ENCODE measurements at places on chromosomes 1 and 21.
A peak's percentile ranks its signal among the peaks of the same experiment; 100 is the strongest.

DNA sequence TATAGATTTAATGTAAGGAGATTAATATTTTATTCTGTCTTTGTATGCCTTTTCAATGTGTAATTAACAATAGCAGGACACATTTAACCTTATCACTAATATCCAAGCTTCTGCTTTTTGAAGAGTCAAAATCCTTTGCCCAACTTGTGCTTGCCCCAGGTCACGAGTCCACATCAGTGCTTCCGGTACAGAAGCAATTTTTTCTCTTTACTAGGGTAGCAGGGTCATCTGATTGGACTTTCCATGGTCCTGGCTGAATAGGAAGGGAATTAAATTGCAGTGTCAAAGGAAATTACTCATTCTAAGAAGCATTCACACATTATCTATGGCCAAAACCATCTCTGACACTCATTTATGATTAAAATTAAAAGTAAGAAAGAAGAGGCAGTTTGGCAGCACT lies 460.5 kb upstream of the ADGRL2 start:
- no peak for DNase-seq

DNA sequence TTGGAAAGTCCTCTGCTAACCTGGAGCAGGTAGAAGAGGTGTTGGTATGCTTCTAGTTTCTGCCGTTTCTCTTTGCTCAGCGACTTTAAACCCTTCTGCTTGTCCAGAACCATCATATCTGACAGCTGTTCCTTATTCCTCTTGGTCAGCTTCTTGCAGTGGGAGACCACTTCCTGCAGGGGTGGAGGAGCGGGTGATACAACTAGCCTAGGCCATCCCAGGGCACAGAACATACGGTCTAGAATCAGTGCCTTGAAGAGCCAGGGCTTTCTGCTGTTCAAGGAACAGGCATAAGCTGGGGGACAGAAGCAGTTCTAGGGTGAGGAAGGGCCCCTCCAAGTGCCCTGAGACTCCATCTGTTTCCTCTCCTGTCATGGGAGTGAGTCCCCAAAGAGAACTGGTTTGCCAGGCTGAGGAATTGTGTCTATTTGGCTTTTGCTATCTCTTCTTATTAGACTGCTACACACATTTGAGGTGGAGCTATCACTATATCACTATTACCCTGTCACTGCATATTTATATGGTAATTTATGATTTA lies 32.5 kb downstream of the IQGAP3 start:
- DNase-seq, result no peak

DNA sequence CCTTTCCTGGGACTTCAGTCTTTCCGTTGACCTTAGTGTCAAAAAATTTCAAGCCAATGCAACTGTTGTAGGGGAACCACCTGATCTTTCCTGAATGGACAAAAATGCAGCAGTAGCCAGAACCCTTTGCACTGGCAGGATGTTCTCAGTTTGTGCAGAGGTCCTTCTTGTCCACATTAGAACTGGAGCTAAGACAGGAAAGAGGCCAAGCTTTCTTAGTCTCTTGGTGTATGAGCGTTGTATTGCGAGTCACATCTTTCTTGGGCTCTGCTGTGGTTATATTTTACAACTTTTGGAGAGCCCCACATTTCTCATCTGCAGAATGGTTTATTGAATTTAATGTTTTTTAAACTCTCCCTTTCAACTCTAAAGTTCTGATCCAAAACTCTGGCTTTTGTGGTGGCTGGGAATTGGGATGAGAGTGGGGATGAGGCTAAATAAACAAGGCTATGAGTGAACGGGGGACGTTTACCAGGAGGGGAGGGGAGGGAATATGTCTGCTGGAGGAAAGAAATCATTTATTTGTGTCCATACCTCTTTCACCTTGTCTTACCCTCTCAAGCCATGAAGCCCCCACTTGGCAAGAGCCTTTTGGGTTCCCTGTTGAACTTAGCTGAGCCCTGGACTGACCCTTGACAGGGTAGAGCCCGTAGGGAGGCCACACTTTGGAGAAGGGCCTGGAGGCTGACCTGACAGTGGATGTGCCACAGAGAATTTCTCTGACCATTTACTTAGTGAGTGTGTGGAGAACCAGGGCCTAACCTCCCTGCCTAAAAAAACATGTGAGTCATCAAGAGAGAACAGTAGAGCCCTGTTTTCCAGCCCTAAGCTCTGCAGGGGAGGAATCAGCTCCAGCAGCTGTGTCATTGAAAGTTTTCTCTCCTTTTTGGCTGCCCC lies 586 bp downstream of the CHI3L2 start:
- DNase-seq, result no peak

DNA sequence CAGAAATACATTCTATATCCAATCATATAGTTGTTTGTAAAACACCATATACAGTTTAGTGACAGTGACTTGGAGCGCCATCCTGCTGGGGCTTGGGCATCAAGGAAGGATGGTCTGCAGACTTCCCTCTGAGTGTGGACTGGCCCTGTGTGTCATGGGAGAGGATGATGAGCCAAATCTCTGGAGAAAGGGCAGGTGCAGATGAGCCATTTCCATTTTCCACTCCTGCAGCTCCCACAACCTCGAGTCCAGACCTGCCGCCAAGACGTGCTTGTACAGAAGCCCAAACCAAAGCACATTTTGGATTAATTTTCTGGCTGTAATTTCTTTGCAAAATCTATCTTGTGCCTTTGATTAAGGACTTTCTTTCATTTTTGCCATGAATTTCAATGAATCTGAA lies 48.3 kb upstream of the SLC22A15 start:
- DNase-seq, result no peak

GRCh38 chr1:155794605-155795245 lies 62.3 kb downstream of the GON4L start:
- no peak for DNase-seq

GRCh38 chr1:54228638-54229079 lies 28.7 kb downstream of the MRPL37 start:
- no peak for DNase-seq

DNA sequence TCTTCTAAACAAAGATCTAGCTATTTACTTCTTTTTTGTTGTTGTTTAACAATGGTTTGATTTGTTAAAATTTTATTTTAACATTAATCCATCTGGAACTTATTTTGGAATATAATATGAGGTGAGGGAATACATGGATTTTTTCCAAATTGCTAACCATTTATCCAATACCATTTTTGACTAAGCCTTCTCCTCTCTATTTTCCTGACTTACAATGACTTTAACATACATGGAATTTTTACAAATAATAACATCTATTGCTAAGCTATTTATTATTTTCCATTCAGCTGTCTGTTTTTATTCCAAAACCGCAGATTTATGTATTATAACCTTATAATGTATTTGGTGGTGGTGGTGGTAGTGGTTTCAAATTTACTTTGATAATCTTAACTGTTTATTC lies 420.3 kb upstream of the ADGRL2 start:
- no peak for DNase-seq

DNA sequence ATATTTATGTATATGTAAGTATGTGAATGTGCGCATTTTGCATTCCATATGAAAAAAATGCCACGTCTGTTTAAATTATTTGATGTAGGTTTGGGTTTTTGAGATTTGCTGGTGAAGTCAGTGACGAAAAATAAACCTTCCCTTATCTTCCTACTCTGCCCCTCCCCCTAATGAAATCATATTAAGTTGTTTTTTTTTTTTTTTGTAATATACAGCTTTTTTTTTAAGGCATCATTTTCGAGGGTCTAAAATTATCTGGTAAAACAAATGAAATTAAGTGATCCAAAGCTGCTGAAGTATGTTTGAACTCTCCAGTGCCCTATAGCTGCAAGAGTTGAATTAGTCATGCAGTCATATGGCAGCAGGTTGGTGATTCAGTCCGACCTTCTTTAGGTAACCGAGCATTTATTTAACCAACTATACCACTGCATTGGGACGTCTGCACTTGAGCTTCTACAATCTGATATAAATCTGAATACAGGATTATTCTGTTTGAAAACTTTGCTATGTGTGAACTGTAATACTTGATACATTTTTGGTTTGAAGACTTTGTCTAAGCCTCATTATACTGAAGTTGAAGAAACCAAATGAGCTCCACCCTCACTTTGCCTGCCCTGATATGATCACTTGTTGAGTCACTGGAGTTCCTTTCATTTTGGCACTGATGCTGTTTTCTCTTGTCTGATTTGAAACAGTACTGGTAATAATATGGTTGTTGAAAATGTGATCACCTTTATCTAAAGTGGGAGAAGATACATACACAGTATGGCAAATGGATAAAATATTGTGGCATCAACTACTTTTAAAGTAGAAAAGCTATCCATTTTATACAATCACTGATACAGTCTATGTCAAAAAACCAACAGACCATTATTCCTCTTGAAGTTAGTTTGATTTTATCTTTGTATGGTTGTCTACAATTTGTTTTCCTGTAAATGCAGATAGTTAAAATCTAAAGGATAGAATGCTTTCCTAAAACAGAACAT lies 11.7 kb downstream of the PDIK1L start:
- DNase-seq, result no peak

- DNase-seq, result no peak
These were observed 124.3 kb upstream of the SAMSN1 start for GRCh38 chr21:14670409-14670808.

GRCh38 chr1:114130846-114131525 lies 22.7 kb downstream of the SYT6 start:
- DNase-seq, result no peak

DNA sequence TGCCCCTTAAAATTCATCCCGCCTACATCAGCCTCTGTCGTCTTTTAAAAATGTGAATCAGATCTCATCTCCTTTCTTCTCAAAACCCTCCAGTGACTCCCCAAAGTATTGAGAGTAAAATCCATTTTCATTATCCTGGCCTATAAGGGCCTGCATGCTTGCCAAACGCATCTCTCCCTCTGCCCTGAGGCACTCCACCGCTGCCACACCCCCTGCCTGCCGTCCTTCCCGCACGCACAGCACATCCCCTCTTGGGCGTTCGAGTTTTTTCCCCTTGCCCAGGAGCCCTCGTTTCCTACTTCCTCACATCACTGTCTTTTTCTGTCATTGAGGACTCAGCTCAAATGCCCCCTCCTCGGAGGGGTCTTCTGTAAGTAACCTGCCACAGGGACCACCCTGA lies 53.3 kb upstream of the MTR start:
- no peak for DNase-seq

GRCh38 chr21:36877741-36878140 lies 88.7 kb downstream of the HLCS start:
- DNase-seq, result no peak

DNA sequence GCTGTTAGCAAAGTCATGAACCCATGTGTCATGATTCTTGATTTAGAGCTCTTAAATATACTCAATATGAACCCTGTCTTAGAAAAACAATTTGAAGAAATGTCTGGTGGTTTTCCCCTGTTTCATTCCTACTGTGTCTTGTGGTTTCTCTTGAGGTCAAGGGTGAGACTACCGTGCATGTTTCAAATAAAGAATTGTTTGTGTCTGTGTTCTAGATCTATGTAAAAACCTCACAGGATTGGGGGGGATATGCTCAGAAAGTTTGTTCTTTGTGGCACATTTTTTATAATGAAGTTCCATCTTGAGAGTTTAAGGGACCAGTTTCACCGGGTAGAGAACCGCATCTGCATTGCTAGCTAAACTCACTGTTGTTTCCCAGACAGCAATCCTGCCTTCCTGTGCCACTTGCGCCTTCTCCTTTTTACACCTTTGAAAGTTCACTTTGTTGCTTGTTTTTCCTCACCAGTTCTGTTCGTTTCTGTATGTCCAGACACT lies 30.9 kb upstream of the CACYBP start:
- no peak for DNase-seq

DNA sequence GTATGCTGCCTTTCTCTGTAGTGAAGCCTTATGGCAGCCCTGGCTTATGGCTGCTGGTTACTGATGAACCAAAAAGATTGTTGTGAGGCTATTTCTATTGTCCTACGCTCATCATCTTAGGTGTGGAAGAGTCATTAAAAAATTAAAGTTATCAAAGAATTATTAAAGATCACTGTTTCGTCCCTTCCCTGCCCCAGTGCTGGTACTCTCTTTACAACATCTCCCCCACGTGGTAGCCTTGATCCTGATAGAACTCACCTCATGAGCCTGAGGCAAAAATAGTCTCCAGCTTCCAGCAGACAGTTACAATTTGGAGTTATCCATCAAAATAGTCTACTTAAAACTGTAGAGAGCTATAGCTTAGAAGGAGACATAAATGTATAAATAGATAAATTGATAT lies 201.5 kb downstream of the S1PR1 start:
- peak; percentile 39 for DNase-seq

GRCh38 chr1:9960706-9961562 lies 17.7 kb downstream of the NMNAT1 start:
- peak; percentile 89 for DNase-seq

DNA sequence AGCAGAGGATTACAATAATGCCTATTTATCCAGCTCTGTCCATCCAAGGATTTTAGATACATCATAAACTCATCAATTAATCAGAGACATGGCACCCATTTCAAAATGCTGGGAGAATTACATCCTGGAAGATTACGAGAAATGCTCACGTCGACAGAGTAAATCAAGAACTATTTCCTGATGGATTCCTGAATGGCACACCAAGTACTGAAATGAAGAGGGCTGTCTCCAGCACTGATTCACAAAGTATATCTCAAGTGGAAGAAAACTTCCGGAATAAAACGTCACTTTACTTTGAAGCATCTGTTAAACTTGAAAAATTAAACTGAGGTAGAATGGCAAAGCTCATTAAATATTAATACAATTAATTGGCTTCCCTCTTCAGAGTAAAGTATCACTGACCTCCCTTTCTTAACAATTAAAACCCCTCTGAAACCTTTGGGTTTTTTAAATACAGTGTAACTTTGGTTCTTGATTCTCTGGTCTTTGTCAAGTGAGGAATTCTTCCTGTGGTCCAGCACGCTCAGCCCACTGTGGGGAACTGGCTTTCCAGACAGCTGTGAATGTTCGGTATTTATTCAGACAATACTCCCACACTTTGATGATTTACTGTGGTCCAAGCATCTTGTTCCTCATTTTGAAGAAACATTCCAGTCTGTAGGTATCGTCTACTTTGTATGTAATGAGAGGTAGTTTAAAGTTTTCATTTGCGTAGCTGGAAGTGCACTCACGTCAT lies 288.0 kb downstream of the NFIA start:
- DNase-seq, result peak; percentile 27

DNA sequence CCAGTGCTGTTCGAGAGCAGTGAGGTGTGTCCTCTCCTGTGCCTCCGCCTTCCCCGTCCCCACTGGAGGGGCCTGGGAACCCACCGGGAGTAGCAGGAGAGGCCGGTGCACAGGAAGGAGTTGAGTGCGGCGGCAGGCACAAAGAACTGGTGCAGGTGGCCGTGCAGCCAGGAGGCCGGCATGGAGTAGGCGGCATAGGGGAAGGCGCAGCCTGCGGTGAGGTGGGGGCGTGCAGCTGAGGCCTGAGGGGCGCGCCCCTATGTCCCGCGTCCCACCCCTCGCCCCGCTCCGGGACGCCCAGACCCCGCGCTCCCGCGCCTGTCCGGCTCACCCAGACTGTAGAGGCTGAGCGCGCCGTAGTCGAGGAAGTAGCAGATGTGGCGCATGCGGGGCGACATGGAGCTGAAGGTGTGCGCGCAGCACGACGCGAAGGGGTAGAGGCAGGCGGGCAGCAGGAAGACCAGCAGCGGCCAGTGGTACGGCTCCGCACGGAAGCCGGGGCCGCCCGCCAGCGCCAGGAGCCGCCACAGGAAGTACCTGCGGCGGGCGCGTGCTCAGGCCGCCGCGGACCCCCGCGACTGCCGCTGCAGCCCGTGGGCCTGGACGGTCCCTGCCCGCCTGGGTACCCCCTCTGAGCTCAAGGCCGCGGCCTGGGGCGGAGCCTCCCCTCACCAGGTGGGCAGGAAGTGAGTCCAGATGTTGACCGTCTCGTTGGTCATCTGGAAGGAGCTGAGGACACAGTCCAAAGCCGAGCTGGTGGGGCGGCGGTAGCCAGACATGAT lies 2.2 kb downstream of the PAQR6 start:
- peak; percentile 63 for DNase-seq
